Germinal center (tissue), 1 donor: ENCODE measurements at places on chromosomes 1 and 21.

- DNase-seq, result no peak
Measured at GRCh38 chr1:210525716-210526454, 197.2 kb downstream of the HHAT start.

DNA sequence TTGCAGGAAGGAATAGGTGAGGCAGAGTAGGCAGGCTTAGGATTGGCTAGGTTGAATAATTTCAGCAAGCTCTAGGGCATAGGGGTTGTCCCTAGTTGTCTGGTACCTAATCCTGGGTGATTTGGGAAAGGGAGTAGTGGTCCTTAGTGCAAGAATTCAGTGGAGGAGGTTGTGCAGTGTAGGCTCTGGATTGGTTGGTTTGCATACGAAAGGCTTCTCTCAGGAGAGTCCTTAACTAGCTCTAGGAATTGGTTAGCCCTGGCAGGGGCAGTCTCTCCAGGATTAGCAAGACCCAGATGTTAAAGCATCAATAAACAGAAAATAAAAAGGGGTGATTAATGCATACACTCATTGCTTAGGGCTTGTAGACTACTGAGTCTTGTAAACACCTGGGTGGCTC is 9.6 kb upstream of the CD101 start:
- no peak for DNase-seq

GRCh38 chr21:31258073-31258472 is 86.0 kb downstream of the TIAM1 start:
- no peak for DNase-seq

- no peak for DNase-seq
Measured at GRCh38 chr1:212433577-212434462, 1.1 kb downstream of the NENF start.
